ENCODE measurements at places on chromosomes 7 and 10.

DNA sequence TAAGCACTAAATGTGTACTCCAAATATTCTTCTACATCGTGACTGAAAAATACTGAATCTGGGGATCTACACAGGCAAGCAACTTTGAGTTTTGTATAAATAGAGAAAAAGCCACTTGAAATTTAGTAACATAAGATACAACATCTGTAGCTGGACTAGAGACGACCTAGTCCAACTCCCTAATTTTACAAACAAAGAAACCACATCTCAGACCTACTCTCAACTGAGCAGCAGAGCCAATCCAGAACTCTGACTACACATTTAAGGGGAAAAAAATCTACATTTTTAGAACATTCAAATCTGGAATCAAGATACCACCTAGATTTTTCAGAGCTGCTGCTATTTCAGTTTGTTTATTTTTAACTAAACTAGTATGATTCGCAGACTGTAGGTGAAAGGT lies 88.9 kb downstream of the CABCOCO1 start:
- DNase-seq, result no peak

GRCh38 chr7:52592698-52593097 lies 442.7 kb upstream of the POM121L12 start:
- no peak for DNase-seq

DNA sequence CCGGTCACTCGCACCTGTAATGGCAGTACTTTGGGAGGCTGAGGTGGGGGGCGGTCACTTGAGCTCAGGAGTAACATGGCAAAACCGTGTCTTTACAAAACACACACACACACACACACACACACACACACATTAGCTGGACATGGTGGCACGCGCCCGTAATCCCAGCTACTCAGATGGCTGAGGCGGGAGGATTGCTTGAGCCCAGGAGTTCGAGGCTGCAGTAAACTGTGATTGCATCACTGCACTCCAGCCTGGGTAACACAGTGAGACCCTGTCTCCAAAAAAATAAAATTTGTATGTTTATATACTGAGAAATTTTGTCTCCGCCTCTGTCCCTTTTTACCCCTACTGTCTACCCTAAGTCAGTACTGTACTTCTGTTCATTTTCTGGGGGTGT lies 86.6 kb downstream of the CUX1 start:
- no peak for DNase-seq

- no peak for DNase-seq
These were observed 188.6 kb downstream of the ZNF365 start for GRCh38 chr10:62562795-62563194.

GRCh38 chr10:113004069-113004618 lies 54.1 kb downstream of the TCF7L2 start:
- DNase-seq, result no peak

GRCh38 chr7:120827371-120828118 lies 30.4 kb downstream of the TSPAN12 start:
- no peak for DNase-seq

- no peak for DNase-seq
These were observed 344.6 kb upstream of the AOAH start for GRCh38 chr7:37068902-37069301.

DNA sequence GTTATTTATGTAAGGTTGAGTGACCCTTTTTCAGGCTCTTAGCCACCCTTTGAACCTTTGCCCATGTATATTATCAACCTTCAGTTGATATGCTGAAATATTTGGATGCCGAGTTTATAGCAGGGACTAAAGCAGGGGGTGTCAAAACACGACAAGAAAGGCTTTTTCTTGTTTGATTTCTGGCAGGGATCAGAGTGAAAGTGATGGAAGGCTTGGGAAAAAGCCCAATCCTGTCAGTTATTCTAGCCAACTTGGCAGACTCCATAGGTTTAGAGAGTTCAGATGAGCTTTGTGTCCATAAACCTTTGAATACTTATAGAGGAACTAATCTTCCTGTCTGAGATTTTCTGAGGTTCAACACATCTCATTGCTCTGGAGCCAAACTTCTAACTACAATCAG lies 47.5 kb downstream of the INHBA start:
- DNase-seq, result no peak

- DNase-seq, result no peak
These were observed 23.9 kb upstream of the SMARCD3 start for GRCh38 chr7:151272405-151272804.

GRCh38 chr7:155141562-155141961 lies 71.4 kb downstream of the HTR5A start:
- no peak for DNase-seq

DNA sequence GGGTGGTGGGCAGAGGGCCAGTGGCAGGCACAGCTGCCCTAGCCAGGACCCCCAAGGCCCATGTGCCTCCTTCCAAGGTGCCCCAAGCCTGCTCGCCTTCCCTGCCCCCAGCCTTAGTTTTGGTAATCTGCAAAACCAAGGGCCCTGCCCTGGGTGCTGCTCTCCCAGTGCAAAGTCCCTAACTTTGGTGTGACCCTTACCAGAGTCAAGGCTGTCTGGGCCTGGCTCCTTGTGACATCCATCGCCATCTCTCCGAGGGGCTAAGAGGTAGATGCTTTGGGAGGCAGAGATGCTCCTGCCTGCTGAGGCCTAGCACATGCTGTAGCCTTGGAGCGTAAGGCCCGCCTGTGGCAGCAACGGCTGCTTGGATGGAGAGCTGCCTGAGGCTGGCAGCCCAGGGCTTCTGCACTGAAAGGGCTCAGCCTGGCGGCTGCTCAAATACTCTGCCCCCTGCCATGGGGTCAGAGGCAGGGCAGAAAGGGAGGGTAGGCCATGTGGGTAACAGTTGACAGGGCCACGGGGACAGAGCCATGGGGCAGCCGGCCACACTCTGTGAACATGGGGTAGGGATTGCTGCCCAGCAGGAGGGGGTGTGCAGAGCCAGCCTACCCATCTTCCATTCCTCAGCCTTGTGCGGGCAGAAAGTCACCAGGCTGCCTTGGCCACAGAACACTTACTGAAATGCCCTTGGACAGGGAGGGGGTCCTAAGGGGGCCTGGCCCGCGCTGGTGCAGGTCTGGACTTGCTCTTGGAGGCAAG lies 17.9 kb upstream of the MYL7 start:
- no peak for DNase-seq

- DNase-seq, result no peak
These were observed 148.6 kb upstream of the FAM3C start for GRCh38 chr7:121544726-121545125.

DNA sequence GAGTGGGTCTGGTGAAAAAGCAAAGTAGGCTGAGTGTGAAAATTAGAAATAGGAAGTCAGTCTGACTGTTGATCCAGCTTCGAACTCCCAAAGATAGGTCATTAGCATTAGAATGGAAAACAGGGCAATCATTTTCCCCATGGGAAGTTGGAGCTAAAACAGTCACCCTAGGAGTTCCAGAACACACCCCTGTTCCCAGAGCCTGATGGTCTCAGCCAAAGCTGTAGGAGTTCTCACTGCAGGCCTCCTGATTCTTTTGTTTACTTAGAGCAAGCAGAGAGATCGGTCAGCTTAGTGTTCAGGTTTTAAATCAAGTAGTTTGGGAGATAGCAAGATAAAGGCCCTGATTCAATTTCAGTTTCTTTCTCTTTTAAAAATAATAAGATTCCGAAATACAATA lies 28.8 kb upstream of the JCAD start:
- no peak for DNase-seq

- no peak for DNase-seq
These were observed 16.1 kb upstream of the EN2 start for GRCh38 chr7:155441856-155442255.

GRCh38 chr7:78020136-78020873 lies 221.7 kb downstream of the PHTF2 start:
- peak; percentile 11 for DNase-seq

DNA sequence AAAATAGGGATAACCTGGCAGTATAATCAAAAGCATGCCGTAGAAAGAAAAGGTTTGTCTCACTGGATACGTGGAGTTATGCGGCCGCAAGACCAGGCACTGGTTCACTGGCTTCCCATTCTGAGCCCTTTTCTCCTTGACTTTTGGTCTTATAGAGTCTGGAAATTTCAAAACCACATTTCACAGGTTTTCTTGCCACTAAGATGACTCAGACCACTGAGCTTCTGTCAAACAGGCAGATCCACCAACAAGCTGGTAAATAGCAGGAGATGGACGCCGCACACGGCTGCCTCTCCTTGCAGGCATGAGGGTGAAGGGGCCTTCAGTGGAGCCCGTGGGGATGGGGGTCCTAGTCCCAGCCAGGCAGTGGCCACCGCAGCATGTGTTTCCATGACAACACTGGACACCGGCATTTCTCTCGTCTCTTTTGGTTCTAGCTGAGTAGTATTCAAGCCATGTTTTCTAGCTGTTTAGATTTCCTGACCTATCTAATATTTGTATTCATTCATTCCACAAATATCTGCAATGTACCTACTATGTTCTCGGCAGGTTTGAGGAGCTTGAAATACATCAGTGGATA lies 55.5 kb downstream of the KLF6 start:
- DNase-seq, result no peak

- peak; percentile 22 for DNase-seq
These were observed 574 bp upstream of the IL6 start for GRCh38 chr7:22726345-22726906.

- no peak for DNase-seq
These were observed 108.5 kb downstream of the PTPRN2 start for GRCh38 chr7:158479021-158479663.

DNA sequence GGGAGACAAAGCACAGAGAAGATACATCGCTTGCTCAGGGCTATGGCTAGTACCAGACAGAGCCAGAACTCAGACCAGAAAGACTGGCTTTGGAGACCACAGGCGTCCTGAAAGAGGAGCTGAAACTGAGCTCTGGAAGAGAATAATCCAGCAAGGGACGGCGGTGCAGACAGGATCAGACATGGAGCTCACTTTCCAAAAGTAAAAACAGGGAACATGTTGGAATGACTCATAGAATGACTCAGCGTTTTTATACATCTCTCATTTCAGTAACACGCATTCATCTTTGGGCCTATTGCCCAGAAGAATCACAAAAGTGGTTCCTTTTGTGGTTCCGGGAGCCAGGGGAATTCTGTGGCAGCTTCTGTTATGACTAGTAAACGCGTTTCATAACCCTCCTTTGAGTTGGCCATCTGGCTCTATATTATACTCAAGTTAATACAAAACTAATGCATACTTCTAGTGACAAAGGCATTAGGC lies 37.2 kb downstream of the PLEKHS1 start:
- DNase-seq, result no peak

GRCh38 chr10:118927321-118927720 lies 102.2 kb upstream of the NANOS1 start:
- no peak for DNase-seq

DNA sequence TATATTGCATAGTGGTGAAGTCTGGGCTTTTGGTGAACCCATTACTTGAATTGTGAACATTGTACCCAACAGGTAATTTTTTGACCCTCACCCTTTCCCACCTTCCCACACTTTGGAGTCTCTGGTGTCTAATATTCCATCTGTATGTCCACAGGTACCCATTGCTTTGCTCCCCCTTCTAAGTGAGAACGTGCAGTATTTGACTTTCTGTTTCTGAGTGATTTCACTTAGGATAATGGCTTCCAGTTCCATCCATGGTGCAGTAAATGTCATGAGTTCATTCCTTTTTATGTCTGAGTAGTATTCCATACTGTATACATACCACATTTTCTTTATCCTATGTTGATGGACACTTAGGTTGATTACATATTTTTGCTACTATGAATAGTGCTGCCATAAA lies 91.5 kb upstream of the KIF5B start:
- DNase-seq, result no peak

DNA sequence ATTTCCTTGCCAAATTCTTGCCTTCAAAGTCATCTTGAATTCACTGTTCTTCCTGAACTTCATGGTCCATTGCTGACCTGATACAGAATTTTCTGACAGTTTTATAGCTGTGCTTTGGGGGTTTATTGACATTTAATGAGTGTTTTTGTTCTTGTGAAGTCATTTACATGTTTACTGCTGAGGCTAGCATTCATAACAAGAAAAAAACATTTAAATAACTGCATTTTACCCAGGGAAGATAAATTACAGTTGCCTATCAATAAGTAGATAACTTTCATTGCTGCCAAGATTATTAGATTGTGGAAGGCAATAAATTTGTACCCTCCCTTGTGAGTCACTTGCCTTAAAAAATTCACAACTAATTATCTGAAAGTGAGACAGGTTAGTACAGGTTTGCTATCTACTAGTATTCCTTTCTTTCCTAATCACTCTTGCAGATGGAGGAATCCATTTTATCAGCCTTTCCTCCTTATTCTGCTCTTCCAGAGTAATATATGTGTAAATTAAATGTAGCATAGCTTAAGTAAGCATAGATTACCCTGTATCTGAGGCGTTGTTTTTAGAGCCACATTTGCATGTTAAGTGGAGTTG lies 178.4 kb downstream of the EXOC4 start:
- no peak for DNase-seq

GRCh38 chr10:104028146-104028545 lies 57.5 kb downstream of the COL17A1 start:
- no peak for DNase-seq

DNA sequence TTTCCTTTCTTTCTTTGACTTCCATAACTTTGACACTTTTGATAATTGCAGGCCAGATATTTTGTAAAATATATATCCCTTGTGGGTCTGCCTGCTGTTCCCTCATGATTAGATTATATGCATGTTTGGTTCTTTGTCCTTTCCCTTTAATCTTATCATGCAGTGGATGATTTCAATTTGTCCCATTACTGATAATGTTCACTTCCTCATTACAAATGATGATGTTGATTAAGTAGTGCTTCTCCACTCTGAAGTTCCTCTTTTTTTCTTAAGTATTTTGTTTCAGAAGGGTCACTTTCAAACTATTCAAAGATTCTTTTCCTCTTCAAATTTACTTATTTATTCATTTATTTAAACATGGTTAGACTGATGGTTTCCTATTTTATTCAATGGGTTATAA lies 898.1 kb downstream of the XPNPEP1 start:
- no peak for DNase-seq

DNA sequence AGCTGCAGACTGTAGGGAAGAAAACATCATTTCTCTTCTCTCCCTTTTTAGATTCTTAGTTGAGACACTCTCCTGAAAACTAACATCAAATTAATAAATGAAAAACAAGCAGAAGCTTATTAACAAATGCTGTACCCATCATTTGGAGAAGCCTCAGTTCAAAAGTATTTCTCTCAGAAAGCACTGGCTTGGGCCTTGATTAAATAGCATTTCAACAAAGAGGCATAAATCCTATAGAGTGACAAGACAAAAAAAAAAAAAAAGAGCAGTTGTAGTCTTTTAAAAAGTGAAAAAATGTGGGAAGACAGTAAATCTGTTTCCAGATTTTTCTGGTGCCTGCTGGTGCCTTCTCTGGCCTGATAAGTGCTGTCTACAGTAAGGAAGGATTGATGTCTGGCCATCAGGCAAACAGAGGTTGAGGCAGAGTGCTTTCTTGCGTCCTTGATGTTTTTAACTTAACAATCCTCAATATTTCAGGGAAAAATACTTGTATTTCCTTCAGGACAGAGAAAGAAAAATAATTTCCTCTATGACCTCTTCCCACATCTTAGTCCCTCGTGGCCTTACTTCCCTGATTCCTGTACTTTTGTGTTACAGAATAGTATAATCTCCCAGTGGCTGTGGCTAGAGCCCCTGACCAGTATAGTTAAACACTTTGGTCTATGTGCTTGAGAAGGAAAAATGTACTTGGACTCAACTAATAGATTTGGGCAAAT lies 300.5 kb downstream of the HGF start:
- DNase-seq, result no peak

Measured in activated CD4-positive, alpha-beta T cell treated with anti-CD3 and anti-CD28 coated beads, Interleukin-2, amount 50 U/mL, for 4 hours (primary cell).